ENCODE measurements at places on chromosomes 12 and 14.
A peak's percentile ranks its signal among the peaks of the same experiment; 100 is the strongest.

GRCh38 chr14:77485901-77486678 lies 12.5 kb downstream of the ISM2 start:
- DNase-seq = no peak

GRCh38 chr14:73241481-73242165 lies 4.3 kb downstream of the PAPLN start:
- no peak for DNase-seq

GRCh38 chr14:69997849-69998248 lies 118.6 kb downstream of the SMOC1 start:
- no peak for DNase-seq

GRCh38 chr14:89574420-89574819 lies 157.4 kb upstream of the FOXN3 start:
- DNase-seq = no peak

DNA sequence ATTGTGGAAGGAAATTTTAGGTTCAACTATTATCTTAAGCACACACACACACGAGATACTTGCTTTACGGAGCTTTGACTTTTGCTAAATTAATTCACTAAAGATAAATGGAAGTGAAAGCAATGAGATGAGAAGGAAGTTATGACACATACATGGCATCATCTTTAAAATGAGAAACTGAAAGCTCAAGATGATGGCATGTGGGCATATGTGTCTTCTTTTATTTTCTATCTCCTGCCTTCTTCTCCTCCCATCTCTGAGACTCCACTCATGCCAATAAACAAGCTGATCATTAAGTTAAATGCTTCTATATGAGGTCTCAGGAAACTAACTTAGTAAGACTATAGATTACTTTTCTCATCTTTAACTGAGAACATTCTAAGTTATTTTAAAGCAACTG lies 216.7 kb downstream of the MED13L start:
- DNase-seq = peak; percentile 38

DNA sequence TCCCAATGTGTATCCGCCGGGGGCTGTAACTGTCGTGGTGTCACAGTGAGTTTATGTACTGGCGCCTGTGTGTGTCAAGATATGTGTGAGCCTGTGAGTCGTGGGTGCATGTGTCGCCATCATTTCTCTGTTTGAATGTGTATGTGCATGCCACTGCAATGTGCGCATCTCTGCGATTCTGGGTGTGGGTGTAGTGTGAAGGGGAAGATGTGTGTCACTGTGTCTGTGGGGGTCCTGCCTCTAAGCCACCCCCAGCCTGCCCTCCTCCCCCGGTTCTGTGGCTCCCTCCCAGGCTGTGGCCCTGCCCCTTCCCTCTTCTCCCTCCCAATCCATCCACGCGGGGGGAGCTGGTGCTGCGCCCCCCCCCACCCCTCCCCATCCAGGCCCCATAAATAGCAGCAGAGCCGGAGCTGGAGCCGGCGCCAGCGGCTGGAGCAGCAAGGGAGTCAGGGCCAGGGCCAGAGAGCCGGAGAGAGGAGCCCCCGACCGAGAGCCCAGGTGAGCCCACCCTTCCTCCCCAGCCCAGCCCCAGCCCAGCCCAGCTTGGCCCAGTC lies at the start of gene CPNE6:
TSS of gene CPNE6 (plus strand) at position 419 of the 554 bp plus-strand sequence. CDS start 1,375 bp downstream, outside the sequence.
- no peak for DNase-seq

GRCh38 chr14:44771496-44771895 lies 190.3 kb downstream of the KLHL28 start:
- DNase-seq = no peak

- no peak for DNase-seq
Measured at GRCh38 chr12:19915392-19916195, 452.7 kb upstream of the PDE3A start.

DNA sequence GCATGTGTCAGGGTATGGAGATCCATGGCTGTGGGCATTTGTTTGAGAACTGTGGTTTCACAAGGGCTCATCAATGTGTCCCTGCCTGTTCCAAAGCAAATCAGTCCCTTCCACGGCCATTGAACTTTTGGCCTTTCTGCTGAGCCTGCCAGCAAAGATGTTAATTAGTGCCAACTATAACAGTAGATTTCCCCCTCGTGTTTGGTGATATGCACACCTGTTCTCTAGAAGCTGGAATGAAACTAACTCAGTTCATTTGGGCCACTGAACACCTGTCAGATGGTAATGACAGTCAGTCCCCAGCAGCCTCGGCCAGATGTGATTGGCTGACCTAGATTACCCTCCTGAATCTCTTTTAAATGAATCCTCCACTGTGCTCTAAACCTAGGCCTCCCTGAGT lies 43.2 kb downstream of the IRAK3 start:
- DNase-seq = no peak

GRCh38 chr14:34324363-34324795 lies 137.7 kb downstream of the SPTSSA start:
- peak; percentile 57 for DNase-seq

GRCh38 chr12:15171012-15171655 lies 50.1 kb downstream of the RERG start:
- no peak for DNase-seq

- DNase-seq = peak; percentile 22
Measured at GRCh38 chr14:35257809-35258208, 34.4 kb upstream of the PSMA6 start.

- DNase-seq = no peak
Measured at GRCh38 chr12:90199006-90199405, 490.4 kb upstream of the ATP2B1 start.

- DNase-seq = no peak
Measured at GRCh38 chr14:99664937-99665273, 19.2 kb upstream of the CYP46A1 start.

GRCh38 chr12:52082026-52082668 lies 2.6 kb downstream of the SMIM41 start:
- DNase-seq = no peak

GRCh38 chr12:40615590-40615989 lies 76.6 kb upstream of the CNTN1 start:
- DNase-seq = no peak

GRCh38 chr12:92020983-92021665 lies 124.5 kb downstream of the BTG1 start:
- DNase-seq = no peak

- no peak for DNase-seq
Measured at GRCh38 chr14:79279645-79280597, 931.4 kb downstream of the DIO2 start.

DNA sequence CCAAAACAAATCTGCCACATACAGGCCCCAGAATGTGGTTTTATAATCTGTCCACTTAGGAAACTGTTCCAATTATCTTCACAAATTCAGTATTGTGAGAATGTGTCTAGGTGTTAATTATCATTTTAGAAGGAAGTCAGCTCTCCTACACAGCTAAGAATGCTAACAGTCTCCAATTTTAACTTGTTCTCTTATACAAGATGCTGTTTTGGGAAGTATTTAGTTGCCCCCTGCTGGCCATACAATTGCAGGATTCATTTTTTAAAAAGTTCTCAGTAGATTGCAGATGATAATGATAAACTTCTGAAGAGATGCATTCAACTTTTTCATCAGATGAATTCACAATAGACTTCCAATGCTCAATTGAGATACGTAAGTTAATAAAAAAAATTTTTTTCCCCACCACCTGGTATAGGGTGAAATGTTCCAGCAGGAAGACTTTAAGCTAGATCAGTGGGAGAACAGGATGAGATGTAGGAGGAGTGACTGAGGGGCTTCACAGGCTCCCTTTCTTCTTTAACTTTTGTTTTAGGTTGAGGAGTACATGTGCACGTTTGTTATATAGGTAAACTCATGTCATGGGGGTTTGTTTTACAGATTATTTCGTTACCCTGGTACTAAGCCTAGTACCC lies 27.3 kb upstream of the OSBPL8 start:
- DNase-seq = peak; percentile 56

DNA sequence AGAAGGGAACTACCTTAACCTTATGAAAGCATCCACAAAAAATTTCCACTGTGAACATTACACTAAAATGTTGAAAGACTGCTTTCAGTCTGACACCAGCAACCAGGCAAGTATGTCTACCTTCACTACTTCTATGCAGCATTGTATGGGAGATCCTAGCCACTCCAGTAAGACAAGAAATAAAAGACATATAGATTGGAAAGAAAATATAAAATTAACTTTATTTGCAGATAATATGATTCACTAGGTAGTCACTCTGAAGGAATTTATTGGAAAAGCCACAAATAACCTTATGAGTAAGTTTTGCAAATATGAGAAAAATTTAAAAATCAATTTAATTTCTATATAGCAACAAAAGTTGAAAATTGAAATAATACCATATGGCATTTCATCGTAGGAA lies 172.0 kb downstream of the RERGL start:
- no peak for DNase-seq

DNA sequence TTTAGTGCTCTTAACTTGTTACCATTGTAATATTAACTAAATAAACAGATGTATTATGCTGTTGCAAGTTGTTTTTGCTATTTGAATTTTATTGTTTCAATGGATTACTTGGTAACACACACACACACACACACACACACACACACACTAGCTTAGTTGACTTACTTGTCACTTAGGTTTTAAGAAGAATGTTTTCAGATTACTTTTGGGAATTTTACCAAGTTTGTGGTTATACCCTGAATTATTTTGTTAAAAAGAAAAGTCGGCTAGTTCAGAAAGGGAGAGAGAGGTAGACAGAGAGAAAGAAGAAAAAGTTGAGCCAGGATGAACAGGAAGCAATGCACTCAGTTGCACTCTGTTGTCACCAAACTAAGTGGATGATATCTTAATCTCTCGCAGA lies 5.3 kb downstream of the SSTR1 start:
- no peak for DNase-seq

DNA sequence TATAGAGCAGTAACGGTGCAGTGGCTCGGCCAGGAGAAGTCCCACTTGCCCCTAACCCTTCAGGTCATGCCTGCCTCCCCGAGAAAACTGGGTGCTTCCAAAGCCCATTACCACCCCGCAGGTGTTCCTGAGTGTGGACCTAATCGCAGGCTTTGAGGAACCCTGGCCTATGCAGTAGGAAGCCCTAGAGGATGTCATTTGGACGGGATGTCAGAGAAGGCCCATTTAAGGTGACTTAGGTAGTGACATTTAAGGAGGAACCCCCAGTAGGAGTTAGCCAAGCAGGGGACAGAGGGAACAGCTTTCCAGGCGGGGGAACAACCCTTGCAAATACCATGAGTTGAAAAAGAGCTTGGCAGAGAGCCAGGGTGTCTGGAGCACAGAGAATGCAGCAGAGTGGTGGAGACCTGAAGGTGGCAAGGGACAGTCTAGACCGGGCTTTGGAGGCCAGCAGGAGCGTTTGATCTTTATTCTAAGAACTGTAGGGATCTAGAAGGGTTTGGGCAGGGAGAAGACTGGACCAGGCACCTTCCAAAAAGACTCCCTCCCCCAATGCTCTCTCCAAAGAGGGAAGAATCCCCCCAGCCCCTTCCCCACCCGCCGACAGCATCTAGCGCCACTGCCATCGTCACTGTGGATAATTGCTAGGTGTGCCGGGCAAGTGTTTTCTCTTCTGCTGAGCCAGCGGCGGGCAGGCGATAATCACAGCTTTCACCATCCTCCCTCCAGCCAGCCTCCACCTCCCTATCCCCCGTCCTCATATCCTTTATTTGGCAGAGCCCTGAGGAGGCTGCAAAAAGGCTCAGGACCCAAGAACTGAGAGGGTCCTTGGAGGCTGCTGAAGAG lies 33.3 kb upstream of the BEGAIN start:
- no peak for DNase-seq

DNA sequence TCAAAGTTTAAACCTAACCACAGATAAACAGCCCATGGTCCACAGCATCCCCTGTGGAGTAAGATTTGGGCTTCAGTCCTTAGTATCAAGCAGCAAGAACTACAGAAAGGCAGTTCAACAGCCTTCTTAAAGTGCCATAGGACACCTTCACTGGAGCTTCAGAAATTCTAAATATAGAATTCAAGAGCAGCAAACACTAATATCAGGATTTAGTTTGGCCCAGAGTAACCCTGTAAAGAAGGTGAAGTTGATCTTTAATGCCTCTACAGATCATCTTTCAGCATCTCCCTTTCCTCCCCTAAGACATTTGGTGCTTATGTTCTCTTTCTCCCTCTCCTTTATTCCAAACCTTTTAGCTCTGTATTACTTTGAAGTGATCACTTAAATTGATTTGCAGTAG lies 59.5 kb upstream of the ARHGAP5 start:
- DNase-seq = no peak

GRCh38 chr12:18171571-18171970 lies 81.6 kb upstream of the RERGL start:
- no peak for DNase-seq

DNA sequence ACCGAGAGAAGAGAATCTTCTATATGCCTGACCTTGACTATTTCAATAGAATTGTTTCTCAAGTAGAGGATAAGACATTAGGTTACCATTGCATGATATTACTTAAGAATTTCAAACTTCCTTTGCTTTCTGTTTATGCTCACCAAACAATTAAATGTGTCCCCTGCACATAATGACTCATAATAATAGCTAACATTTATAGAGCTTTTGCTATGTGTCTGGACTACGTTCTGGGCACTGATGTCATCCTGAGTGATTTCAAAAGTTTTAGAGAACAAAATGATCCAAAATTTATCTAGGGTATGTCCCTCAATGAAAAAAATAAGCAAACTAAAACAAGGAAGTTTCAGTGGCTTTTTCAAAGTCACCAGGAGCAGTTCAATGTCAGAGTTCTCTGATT lies 38.8 kb downstream of the SLC15A5 start:
- no peak for DNase-seq

Data from hematopoietic multipotent progenitor cell treated with erythropoietin and hydrocortisone succinate and interleukin-3 and kit ligand, for 17 days (in vitro differentiated cells).